ENCODE measurements at places on chromosomes 3 and 15.

DNA sequence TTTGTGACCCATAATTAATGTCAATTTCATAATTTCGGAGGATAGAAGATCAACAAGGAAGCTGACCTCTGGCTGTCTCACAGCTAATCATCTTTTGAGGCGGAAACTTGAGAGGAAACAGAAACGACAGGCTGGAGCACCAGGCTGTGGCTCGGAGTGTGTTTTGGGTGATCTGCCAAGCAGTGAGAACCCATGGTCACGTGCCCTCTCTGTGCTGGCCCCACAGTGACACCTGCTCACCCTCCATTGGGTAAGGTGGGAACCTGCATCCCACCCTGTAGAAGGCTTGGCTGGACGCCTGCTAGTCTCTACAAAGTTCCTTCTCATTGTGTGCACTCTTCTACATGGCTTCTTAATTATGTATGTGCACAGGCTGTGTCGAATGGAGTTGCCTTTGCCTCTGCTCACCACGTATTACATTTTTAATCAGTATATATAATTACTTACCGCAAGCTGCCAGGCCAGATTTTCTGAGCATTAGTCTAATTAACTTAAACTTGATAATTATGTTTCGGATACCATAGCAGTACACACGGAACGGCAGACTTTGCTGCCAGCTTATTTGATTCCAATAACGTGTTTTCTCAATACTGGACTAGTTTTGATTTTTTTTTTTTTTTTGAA is 719.4 kb upstream of the CFAP20DC start:
- DNase-seq, result no peak

DNA sequence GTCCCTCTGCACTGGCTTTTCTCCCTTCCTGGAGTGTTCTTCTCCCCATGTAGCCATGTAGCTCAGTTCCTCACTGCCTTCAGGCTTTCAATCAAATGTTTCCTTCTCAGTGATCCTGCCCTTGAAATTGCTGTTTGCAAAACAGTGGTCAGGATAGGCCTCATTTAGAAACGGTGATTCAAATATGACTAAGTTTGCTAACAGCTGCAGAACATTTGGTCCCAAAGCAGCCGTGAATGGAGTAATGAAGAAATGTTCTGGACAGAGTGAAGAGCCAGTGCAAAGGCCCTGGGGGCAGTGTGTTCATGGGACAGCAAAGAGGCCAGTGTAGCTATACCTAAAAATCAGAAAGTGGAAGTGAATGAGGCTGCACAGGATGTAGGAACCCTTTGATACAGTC is 223.4 kb downstream of the FEZF2 start:
- DNase-seq, result no peak

DNA sequence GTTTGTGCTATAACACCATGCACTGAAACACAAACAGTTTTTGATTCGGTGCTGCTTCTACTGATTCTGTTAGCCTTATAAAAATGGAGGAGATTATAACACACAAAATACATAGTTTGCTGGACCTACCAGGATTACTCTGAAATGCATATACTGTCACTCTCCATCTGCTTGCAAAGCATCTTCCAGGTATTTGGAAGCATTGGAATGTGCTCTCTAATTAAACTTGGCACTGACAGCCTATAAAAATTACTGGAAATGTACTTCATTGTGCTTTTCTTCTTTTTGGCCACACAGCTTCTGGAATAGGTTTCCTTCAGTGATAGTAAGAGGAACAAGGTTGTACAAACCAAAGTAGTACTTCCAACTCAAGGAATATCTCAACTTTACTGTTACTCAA is 376.1 kb downstream of the UNC13C start:
- no peak for DNase-seq

DNA sequence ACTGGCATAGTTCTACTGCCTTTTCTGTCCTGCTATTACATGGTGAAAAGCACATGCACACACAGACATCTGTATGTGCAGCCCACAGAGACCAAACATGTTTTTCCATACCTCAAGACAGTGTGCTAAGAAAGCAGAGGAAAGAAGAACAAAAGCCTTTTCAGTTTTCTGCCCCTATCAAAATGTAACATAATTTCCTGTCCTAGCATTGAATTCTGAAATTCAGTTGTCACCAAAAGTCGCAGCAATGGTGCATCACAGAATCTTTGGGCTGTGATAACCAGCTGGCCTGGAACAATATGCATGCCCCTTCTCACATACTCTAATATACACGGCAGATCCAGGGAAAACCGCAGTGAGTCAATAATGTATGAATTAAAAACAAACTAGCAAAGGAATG is 153.8 kb upstream of the RAP2B start:
- no peak for DNase-seq

GRCh38 chr3:184590795-184591194 is 29.2 kb downstream of the EPHB3 start:
- DNase-seq, result no peak

DNA sequence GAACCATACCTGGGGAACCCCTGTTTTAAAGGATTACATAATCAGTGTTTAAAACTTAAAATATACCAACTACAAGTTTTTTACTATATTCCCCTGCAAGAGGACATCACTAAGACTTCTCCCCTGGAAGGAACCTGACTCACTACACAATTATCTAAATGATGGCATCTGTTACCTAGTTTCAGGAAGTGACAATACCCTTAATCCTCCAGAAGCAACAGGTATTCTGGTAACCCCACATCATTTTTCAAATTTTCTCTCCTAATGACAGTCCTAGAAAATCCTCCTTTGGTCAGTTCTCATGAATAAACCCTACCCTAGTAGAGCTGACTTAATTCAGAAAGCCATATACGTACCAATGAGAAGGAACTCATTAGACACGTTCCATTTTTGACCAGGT is 78.4 kb downstream of the RFX7 start:
- no peak for DNase-seq

DNA sequence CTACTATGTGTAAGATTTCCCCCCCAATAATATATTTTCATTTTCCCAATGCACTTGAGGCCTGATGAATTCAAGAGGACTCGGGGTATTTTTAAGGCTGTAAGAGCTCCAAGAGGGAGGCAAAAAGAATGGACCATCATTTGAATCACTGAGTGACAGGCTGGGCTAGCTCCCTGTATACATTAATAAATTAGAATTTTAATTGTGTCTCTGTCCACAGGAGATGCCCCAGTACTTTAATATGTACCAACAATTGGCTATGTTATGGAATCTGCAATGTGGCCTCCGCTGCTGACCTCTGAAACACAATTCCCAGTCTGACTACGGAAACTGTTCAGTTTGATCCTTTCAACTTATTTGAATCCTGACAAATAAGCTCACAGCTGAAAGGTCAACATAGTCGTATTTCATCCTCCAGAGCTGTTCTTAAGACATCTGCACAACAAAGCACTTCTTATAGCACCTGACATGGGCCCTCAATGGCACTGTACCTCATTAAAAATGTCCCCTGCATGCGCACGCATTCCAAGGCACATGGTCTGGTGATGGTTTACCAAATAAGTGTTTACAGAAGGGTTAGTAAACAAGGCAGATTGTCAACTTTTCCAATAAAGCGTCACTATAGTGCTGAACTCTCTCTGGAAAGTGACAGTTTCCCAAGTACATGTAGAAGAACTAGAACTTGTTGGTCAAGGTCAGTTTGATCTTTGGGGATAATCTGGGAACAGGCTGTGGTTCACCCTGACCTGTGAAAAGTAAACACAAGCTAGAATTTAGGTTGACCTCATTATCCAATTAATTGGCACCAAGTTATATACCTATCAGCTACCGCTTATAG is 472.9 kb downstream of the FOXP1 start:
- DNase-seq, result no peak

DNA sequence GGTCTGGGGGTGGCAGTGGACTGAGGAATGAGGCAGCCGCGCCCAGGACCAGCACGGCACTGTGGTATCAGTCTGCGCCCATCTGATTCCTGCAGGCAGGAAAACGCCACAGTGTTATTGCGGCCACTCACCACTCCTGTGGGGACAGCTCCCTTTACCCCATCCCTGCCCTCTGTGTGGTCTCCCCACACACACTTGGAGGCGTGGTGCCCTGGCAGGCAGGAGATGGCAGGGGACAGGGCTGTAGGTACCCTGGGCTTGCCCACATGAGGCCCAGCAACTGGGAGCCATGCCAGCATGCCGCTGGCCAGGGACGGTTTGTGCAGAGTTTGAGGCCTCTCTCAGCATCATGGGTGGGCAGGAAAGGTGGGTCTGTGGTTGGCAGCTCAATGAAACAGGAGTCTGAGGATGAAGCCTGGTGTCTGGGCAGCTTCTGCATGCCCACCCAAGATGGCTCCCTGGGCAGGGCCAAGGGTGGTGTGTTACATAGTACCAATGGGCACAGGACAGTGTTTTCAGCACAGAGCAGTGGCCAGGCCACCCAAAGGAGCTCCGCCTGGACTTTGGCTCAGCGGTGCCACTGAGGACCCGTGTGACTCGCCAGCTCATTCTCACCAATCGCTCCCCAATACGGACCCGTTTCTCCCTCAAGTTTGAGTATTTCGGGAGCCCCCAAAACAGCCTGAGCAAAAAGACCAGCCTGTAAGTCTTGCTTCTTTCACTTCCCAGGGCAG is 27.2 kb downstream of the ACAA1 start:
- DNase-seq, result no peak
